ENCODE measurements at places on chromosomes 5 and 9.

- DNase-seq: peak; percentile 30
Observed at GRCh38 chr9:94772639-94773303, 46.3 kb downstream of the AOPEP start.

DNA sequence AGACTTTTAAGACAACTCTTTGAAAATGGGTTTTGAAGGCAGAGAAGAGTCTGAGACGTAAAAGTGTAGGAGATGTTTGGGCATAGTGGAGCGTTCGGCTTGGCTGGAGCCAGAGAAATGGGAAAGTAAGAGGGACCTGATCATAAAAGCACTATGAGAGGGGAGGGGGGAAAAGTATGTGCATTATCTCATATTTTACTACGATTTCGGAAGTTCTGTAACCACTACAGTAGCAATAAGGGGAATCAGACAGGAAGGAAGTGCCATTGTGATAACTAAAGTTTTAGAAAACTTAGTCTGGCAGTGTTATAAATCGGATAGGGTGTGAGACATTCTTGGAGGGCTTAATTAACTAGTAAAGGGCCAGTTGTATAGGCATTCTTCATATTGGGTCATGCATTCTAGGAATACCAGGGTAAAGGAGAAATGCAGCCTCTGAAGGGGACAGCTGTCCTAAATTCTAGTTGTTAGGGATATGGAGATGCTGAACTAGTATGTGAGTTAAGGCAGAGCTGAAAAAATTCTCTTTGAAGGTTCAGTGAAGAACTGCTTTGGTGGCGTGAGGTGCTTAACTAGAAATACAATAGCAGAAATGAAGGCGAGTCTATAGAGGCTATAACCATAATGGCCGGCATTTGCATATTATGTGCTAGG, 83.8 kb upstream of the FREM1 start:
- no peak for DNase-seq

- DNase-seq: no peak
Observed at GRCh38 chr5:132258102-132259068, 889 bp downstream of the PDLIM4 start.

GRCh38 chr9:107907715-107908114, 418.1 kb upstream of the KLF4 start:
- DNase-seq: no peak

- no peak for DNase-seq
Observed at GRCh38 chr9:127971357-127972235, 9.2 kb downstream of the EEIG1 start.

- no peak for DNase-seq
Observed at GRCh38 chr5:91049800-91050199, 333.3 kb downstream of the ARRDC3 start.

- DNase-seq: no peak
Observed at GRCh38 chr5:171316258-171317121, 7.4 kb downstream of the TLX3 start.

DNA sequence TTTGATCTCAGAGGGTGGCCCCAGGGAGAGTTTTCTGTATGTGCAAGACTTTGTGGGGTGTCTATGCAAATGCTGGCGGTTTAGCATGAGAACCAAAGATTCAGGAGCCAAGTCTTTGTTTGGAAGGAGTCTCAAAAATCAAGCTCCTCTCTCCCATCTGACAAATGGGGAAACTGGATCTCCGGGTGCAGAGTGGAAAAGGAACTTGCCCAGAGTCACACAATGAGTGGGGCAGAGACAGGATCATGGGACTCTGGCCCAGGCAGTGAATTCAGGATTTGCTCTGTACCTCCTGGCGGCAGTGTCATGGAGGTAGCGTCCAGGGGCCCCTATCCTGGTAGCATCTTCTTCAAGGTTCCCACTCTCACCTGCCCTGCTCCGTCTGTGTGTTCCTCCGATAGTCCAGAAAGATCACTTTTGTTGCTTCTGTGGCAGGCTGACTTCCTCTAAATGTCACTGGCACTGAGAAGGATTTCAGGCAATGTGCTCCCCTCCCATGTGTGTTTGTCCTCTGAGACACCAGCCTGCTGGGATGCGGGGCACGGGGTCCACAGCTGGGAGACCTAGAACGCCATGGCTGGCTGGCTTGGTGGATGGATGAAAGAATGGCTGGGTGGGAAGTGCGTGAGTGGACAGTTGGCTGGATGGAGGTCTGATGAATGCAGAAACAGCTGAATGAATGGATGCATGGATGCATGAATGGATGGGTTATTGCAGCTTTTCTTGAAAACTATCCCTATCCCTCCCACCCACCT, 3.6 kb downstream of the CCL19 start:
- DNase-seq: no peak

- DNase-seq: no peak
Observed at GRCh38 chr9:123933440-123934212, 3.7 kb upstream of the DENND1A start.

DNA sequence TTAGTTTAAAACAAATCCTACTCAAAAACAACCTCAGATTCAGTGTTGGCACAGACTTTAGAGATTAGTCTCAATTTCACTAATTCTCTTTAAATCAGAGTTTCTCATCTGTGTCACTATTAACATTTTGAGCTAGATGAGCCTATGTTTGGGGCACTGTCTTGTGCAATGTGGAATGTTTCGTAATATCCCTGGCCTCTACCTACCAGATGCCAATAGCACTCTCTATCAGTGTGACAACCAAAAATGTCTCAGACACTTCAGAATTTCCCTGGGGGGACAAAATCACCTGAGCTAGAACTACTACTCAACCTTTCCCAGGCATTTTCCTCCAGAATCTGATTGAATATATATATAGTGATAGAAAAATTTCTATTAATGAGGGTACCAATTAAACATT, 465.2 kb upstream of the RGMB start:
- DNase-seq: no peak

DNA sequence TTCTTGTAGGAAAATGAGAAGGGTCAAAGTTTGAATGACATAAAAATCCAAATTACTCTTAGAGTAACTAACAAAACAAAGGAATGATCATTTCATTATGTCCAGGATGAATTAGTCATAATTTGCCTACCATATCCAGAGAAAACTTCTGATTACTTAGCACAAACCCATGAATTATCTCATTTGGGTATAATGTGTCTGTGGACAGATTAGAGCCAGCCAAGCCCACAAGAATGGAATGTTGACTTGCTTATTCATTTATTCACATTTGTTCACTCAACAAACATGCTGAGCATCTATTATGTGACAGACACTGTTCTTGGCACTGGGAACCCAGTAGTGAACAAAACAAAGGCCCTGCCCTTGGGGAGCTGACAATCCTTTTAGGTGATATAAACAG, 87.4 kb downstream of the APBA1 start:
- no peak for DNase-seq

DNA sequence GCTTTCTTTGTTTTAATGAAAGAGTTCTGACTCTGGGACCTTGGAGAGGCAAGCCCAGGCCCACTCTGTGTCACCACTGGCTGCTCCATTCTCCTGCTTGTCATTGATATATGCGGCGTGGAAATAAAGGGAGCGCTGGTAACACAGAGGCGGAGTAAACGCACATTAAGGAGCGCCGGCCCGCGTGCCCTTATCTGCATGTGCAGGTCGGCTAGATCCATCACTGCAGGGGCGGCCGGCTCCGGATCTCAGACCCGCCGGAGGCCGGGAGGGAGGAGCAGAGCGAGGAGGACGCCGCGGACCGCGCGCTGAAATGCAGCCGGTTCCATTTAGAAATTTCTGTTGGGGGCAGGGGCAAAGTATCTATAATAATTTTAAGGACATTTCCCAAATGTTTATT, 70.8 kb downstream of the MRPL36 start:
- DNase-seq: no peak

- no peak for DNase-seq
Observed at GRCh38 chr5:12780536-12780935, 876.3 kb upstream of the CTNND2 start.

DNA sequence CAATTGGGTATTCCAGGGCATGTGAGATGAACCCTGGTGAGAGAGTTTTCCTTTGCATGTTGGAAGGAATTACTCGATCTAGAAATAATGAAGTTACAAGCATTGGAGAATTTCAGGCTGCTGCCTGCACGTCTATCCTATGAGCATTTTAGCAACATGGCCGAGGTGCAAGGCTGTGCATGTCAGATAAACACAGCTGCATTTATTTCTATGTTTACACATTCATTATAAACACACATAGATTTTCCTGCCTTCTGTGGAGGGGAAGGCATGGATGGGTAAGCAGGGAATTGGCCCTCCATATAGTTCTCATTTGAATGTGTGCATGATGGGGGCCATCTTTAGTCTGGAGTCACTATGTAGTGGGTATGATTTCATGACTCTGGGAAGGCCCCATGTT, 42.3 kb downstream of the AOPEP start:
- DNase-seq: no peak

DNA sequence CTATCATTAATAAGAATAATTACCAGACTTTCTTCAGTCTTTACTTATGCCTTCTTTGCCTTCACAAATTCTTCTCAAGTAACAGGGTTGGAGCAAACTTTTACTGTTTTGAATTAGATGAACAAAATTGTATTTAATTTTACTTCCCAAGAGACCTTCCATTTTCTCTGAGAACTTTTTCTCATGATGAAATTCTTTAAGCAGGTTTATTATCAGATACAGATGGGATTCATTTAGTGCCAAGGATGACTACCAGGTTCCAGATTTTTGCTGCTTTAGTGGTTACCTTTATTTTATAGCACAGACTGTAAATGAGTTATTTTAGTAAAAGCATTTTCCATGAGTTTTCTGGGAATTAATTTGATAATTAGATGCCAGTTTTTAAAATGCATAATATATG, 125.1 kb downstream of the GDNF start:
- DNase-seq: no peak

DNA sequence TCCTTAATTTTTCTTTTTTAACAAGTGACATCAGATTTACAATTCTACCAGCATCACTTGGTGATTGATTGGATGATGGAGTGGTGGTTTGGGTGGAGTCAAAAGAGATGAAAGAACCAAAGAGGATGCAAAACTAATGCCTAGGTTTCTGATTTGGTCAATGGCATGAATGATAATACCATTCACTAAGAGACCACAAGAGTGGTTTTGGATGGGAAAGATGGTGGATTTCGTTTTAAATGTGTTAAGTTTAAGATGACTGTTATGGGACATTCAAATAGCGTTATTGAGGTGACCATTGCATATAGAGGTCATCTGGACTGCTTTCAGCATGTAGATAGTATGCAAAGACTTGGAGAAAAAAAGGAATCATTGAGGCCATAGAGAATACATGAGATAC, 3.6 kb downstream of the SMC5 start:
- no peak for DNase-seq
